ENCODE measurements at places on chromosomes 4 and X. TPM values are rescaled to one million over a fixed set of nuclear protein-coding genes. Genes with fewer than 3 reads are reported as not detected.

Gene AMTN
- total RNA-seq = not detected

Gene SULT1E1
- not detected for total RNA-seq

DNA sequence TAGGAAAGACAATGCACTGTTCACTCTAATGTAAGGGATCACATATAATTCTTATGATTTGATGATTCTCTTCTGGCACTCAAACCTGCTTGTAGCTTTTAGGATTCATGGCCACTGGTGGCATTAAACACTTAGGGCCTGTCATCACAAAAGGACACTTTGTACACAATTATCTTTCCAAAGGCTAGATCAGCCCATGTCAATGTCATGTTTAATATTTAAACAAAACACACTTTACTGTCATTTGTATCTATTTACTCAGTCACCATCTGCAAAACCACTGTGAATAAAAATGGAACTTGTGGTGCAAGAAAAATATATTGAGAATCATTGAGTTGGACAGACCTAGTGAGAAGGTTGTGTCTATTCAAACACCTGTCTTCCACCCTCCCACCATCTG, 83.6 kb upstream of the TTC29 start:
- no peak for DNase-seq

DNA sequence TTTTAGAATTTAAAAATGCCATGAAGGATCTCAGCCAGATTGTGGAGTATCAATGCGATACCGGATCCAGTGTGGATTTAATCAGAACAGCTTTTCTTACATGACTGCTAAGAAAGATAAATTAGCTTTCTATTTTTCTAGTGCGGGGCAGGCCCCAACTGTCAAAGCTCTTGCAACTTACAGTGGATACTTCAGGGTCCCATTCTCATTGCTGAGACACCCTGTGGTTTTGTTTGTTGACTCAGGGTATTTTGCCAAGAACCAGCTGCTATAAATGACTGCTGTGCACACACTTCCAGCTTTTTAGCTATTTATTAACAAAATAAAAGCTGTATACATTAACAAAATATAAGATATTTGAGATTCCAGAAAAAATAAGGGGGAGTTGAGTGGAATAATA, 166.4 kb downstream of the DCLK2 start:
- DNase-seq = no peak

- no peak for DNase-seq
Observed at GRCh38 chrX:136049608-136050007, 64.4 kb downstream of the SLC9A6 start.

GRCh38 chr4:173436149-173436579, 37.2 kb upstream of the SCRG1 start:
- DNase-seq = no peak

- peak; percentile 49 for DNase-seq
Observed at GRCh38 chrX:45164021-45164621, 36.6 kb downstream of the DIPK2B start.

DNA sequence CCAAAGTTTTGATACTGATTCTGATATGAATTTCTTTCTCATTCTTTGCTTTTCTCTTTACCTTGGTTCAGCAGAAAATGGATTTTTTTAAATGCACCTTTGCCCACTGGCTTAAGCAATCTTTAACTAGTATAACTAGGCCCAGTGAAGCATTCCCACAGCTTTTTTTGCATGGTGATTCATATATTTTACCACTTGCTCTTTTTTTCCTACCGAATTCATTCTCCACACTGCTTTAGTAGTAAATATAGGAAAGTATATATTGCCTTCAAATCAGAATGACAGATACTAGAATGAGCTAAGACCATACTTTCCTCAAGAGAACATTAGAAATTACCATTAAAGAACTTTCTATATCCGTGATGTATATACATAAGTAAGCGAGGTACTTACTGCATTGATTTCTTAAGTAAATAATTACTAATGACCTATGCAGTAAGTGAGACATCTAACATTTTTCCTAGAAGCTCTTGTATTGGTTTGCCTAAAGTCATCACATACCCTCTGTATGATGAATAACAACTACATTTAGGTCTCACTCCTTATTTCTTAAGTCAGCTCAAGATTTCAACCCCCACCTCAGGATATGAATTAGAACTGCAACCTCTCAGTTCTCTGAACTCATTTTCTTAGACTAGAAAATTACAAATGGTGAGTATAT, 44.2 kb downstream of the SLC4A4 start:
- DNase-seq = no peak

DNA sequence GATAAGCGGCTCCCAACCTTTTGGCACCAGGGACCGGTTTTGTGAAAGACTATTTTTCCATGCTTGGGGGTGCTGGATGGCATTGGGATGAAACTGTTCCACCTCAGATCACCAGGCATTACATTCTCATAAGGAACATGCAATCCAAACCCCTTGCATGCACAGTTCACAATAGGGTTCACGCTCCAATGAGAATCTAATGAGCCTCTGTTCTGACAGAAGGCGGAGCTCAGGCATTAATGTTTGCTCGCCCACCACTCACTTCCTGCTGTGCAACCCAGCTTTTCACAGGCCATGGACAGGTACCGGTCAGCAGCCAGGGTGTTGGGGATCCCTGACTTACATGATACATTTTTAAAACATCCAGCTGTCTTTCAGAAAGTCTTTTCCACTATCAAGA, 187.3 kb downstream of the SLC39A8 start:
- DNase-seq = no peak

Measured in left ventricle myocardium superior (tissue), 1 donor.